H1 (cell line): ENCODE measurements at places on chromosomes 5 and 9. TPM values are rescaled to one million over a fixed set of nuclear protein-coding genes. Genes with fewer than 3 reads are reported as not detected.
A peak's percentile ranks its signal among the peaks of the same experiment; 100 is the strongest.

FOXE1 gene
- total RNA-seq = not detected in 2 replicates

SIT1 gene
- 7.8 and 8.2 TPM in 2 replicates for total RNA-seq

CMYA5 gene
- 0.65 and 0.95 TPM in 2 replicates for total RNA-seq

GMCL2 gene
- 0.13 TPM in 1 of 2 replicates, not detected in the other for total RNA-seq

SOX30 gene
- not detected in 2 replicates for total RNA-seq

GLDC gene
- total RNA-seq = 89.9 and 101 TPM in 2 replicates

CTNND2 gene
- total RNA-seq = 13.8 and 14.2 TPM in 2 replicates

ADRB2 gene
- 0.54 and 0.65 TPM in 2 replicates for total RNA-seq

TUSC1 gene
- 4.3 and 4.5 TPM in 2 replicates for total RNA-seq

GRCh38 chr5:161314033-161314432 lies 232.5 kb downstream of the GABRB2 start:
- DNase-seq = no peak

GRCh38 chr9:71719562-71719961 lies 48.8 kb downstream of the CEMIP2 start:
- no peak for DNase-seq

GRCh38 chr9:3793971-3794383 lies 268.2 kb upstream of the RFX3 start:
- no peak for DNase-seq

DNA sequence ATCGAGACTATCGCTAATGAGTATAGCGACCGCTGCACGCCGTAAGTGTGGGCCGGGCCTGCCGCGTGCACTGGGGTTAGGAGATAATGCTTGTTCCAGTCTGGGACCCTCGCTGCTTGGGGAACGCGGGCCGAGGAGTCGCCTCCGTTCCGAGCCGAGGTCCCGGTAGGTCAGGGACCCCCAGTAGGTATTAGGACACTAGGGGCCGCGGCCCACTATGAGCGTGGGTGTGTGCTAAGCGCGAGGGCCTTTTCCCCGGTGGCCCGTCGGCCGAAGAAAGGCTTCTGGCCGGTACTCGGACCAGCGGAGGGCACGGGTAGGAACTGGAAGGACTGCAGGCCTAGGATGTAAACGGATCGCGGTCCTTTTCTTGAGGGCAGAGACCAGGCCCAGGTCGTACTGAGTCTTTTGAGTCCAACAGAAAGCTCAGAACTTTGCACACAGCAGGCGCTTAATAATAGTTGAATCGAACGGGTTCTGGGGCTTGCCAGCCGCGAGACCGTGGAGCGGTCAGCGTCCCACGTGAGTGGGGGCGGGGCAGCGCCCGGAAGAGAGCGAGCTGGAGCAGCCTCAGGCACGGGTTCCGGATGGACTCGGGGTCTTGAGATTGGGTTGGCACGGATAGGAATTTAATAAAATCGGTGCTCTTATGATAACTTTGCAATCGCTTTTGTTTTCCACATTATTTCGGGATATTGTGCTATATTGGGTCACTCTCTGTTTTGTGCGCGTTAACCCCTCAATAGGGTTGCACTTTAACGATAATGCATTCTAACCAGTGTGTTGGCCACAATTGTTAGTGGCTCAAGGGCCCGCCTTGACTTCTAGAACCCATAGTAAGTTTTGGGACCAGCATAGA lies 733 bp downstream of the HSPA4 start:
- no peak for DNase-seq

GRCh38 chr9:133692364-133692985 lies 45.7 kb downstream of the SARDH start:
- no peak for DNase-seq

- no peak for DNase-seq
These were observed 13.0 kb downstream of the UBAP2 start for GRCh38 chr9:34035656-34036055.

GRCh38 chr9:22237497-22238363 lies 208.9 kb upstream of the DMRTA1 start:
- no peak for DNase-seq

- DNase-seq = no peak
These were observed 7.9 kb downstream of the COL23A1 start for GRCh38 chr5:178582291-178582690.

GRCh38 chr9:9284201-9284600 lies 1328.6 kb downstream of the PTPRD start:
- no peak for DNase-seq

DNA sequence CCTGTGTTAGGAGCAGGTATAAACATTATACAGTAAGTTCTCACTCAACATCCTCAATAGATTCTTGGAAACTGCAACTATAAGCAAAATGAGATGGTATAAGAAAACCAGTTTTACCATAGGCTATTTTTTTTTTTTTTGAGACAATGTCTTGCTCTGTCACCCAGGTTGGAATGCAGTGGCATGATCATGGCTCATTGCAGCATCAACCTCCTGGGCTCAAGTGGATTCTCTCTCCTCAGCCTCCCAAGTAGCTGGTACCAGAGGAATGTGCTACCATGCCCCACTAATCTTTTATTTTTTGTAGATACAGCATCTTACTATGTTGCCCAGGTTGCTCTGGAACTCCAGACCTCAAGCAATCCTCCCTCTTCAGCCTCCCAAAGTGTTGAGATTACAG lies 50.1 kb upstream of the ADRB2 start:
- DNase-seq = no peak

GRCh38 chr9:14362175-14362574 lies 48.2 kb upstream of the NFIB start:
- no peak for DNase-seq

GRCh38 chr9:126704892-126705766 lies 91.4 kb downstream of the LMX1B start:
- DNase-seq = peak; percentile 98

DNA sequence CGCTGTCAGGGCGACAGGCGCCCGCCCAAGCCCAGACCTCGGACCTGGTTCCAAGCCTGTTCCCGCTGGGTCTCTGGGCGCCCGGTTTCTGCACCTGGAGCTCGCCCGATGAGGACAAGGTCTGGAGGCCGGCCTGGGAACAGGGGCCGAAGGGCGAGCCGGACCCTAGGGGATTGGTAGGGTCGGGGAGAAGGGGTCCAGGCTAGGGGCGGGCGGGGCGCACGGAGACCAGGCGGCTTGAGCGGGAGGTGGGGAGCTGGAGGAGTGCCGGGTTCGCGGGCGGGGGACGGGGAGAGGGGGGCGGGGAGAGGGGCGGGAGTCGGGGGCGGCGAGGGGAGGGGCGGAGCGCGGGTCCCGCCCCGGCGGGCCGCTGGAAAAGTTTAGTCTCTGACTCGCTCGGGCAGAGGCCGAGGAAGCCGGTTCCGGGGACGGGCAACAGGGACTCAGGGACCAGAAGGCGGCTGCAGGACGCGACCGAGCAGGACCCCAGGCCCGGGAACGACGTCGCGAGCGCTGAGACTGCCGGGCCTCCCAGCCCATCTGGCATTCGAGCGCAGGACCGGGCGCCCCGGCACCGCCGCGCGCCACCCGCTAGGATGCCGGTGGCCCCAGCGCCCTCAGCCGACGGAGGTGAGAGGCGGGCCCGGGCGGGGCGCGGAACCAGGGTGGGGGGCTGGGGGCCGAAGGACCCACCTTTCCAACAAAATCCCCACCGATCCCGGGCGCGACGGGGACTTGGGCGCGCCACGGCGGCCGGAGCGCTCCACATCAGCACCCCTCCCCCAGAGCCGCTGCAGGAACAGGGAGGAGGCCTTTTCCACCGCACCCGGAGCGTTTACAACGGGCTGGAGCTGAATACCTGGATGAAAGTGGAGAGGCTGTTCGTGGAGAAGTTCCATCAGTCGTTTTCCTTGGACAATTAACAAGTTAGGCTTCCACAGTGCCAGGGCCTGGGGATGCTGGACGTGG lies at the start of gene S1PR3:
Gene S1PR3 (plus strand): TSS at position 403 of the 969 bp plus-strand sequence. CDS start 9,733 bp downstream, outside the sequence.
- DNase-seq = no peak

GRCh38 chr5:38650540-38650939 lies 94.1 kb upstream of the LIFR start:
- no peak for DNase-seq

DNA sequence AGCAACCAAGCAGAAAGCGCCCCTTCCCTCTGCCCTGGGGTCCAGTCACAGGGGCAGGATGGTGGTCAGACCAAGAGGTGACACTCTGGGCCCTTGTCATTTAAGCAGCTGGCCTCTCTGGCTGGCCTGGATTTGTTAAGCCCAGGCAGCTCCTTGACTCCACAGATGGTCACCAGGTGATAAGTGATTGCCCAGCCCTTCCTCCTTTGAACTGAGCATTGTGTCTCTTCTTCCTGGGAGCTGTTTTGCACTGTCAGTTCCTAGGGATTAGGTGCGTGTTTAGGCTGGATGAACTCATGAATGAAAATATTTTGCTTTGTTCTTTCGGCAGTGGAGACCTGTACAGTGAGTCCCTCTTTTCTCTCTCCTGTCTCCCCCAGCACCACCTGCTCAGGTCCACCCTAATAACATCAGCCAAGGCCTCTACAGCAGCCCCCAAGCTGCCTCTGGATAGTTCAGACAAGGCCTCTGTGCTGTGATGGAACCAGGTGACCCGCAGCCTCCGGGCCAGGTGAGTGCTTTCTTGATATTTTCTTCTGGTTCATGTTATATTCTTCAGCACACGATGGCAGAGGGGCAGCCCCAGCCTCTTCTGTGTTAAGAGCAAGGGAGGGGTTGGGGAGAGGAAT lies 139.7 kb upstream of the PITX1 start:
- DNase-seq = no peak

- no peak for DNase-seq
These were observed 268.8 kb upstream of the NREP start for GRCh38 chr5:112025757-112026156.
